ENCODE measurements at places on chromosomes 7 and 10.

DNA sequence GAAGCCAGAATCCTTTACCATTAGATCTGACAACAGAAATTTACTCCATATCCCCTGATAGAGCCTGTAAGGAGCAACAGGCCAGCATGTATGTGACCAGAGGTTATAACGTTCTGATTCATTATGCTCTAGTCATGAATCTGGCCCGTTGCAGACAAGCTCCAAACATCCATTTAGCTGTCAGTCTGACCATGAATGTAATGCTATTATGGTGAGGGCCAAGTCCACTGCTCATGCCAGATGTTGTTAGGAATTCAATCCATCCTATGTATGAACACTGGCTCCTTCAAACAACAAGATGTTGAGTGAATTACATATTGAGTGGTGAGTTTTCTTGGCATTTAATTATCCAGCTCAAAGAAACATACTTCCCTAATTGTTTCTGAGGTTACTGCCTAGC, 610.1 kb upstream of the ANKRD30A start:
- no peak for DNase-seq

DNA sequence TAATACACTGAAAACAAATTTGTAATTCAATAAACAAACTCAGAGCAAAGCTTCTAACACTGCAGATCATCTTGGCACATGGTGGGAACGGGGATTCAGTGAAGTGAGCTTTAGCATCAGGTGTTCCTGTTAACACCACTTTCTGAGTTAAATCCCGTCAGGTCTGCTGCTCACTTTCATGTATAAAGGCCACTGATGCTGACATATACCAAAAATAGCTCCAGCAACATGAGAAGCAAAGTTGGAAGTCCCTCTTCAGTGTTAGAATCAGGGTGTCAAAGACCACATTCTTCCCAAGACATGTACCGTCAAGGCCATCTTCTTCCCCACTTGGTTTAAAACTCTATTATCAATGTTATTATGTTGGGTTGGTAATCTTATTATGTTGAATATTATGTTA, 11.7 kb upstream of the CACNA2D1 start:
- DNase-seq = no peak

- no peak for DNase-seq
These were observed 415.4 kb downstream of the PLXNA4 start for GRCh38 chr7:132160611-132161532.

DNA sequence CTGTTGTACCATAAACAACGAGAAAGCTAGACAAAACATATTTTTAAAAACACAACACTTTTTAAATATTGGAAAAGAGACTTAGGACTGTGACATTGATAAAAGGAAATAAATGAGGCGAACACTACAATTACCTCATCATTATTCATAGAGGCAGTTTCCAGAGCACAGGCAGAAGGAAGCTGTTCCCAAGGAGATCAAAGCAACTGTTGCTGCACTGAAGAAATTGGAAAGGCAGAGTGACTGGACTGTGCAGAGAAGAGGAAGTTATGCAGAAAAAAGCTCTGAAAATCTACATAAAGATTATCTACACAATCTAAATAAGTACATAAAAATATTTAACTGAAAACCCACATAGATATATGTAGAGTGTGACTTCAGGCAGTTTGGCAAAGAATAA, 32.8 kb downstream of the MYO3A start:
- no peak for DNase-seq

DNA sequence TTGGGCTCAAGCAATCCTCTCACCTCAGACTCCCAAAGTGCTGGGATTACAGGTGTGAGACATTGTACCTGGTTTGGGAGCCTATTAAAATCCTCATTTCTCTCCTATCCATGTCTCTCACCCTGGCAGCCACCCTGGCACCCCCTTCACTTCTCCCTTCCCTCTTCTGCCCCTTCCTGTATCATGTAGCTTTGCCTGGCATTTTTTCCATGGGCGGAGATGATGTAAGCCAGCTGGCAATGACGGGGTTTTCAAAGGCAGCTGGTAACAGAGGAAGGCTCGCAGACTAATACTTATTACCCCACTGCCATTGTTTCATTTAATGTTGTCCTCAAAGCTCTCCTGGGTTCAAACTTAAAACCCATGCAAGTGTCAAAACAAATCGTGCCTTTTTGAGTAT, 61.9 kb downstream of the RGS10 start:
- DNase-seq = no peak

Data from omental fat pad (tissue), 4 donors.